ENCODE measurements at places on chromosomes 11 and 22.

DNA sequence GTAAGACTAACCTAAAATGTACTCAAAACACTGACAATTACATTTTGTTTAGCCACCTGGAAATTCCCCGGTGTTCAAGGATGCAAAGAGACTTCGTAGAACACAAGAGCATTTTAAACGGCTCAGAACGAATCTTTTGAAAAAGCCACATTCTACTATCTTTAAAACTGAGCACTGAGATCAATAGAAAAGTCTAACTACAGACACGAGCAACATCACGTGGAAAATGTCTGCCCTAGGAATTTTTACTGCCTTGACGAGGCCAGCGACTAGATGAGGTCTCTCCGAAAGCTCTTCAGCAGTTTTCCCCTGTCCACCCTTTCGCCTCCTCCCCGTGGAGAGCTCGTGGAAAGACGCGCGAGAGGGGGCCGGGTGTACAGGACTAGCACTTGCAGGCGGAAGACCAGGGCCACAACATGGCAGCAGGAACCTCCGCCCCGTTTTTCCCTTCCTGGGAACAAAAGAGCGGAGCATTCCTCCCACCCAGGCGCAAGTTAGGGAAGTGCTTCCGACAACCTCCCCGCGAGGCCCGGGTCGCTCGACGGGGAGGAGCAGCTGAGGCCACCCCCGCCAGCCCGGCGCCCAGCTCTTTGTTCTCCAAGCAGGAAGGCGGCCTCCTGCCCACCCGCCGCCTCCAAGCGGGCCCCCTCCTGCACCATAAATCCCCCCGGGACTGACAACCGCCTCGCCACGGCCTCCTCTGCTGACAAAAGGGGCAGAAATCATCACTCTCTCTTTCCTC lies 1.1 kb downstream of the EIF4G2 start:
- peak; percentile 27 for DNase-seq

- no peak for DNase-seq
Measured at GRCh38 chr11:13315517-13316432, 38.2 kb downstream of the BMAL1 start.

DNA sequence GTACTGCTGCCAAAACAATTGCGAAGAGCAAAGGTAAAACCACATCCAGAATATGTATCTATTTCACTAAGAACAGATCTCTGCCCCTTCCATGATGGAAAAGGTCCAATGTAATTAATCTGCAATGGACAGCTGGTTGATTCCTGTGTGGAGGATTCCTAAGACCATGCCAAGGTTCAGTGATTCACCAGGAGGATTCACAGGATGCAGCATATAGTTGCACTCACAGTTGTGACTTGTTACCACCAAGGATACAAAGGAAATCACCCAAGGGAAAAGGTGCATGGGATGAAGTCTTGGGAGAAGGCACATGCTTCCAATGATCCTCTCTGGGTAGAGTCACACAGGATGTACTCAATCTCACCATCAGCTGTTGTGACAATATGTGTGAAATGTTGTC lies 35.1 kb upstream of the CUL5 start:
- no peak for DNase-seq

GRCh38 chr11:111550258-111550657 lies 9.7 kb downstream of the LAYN start:
- no peak for DNase-seq

- no peak for DNase-seq
Measured at GRCh38 chr11:103585401-103585800, 451.0 kb upstream of the DDI1 start.

DNA sequence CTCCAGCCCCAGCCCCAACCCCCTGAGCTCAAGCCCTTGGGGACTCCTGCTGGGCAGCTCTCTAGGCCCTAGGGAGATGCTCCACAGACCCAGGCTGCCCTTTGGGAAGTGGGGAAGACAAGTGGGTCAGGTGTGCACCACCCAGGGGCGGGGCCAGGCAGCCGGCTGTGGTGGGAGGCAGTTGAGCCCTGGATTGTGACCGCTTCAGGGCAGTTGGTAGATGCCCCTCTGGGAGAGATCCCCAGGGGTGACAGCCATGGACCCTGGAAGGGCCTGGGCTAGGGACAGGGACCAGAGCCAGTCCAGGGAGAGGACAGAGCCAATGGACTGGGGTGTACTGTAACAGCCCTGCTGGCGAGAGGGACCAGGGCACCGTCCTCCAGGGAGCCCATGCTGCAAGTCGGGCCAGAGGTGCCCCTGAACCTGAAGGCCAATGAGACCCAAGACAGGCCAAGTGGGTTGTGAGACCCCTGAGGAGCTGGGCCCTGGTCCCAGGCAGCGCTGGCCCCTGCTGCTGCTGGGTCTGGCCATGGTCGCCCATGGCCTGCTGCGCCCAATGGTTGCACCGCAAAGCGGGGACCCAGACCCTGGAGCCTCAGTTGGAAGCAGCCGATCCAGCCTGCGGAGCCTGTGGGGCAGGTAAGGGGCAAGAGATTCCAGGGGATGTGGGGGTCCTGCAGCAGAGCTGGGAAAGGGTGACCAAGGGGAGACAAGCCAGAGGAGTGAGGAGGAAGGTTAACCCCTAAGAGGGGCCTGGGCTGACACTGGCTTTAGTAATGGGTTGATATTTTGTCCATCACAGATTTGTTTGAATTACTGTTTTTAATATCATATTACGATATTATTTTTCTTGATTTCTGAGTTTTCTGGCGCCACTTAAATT lies at the start of gene IGLL5:
IGLL5 (plus strand) TSS at position 196 of the 883 bp plus-strand sequence; CDS start at position 434, 238 bp downstream.
- peak; percentile 79 for DNase-seq

- DNase-seq: no peak
Measured at GRCh38 chr11:108606495-108607160, 13.1 kb upstream of the EXPH5 start.

GRCh38 chr11:70378506-70379134 lies 19.7 kb upstream of the CTTN start:
- no peak for DNase-seq

DNA sequence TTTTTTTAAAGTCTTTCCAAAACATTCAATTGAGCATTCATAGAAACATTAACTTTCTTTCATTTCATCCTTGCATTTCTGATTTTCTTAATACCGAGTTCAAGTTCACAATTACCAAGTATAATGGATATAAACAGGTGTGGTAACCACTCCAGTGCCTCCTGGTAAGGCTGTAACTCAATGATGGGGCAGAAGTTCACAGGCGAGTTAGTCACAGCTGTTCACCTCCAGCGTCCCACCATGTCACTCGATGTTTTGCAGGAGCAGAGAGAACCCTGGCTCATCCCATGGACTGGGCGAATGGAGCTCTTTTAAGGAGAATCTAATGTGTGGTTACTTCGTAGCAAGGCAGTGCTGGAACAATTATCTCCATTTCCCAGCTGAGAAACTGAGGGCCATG lies 94.4 kb upstream of the ALX4 start:
- no peak for DNase-seq

DNA sequence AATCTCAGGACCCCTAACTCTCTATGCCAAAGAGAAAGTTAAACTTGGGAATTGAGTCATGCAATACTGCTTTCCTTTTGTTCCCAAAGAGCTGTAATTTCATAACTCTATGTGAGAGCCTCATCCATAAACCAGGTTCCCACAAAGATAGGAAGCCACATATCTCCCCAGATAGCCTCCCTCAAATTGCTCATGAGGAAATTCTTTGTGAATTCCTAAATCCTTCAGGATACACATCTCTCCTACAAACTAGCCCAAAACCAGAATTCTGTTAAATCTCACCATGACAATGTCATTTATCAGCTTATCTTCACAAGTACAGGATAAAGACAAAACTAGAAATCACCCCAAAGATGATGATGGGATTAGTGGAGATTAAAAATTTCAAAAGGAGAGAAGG lies 4.7 kb upstream of the NXPE2 start:
- no peak for DNase-seq

- DNase-seq: no peak
Measured at GRCh38 chr11:119717839-119718534, 11.0 kb downstream of the NECTIN1 start.

DNA sequence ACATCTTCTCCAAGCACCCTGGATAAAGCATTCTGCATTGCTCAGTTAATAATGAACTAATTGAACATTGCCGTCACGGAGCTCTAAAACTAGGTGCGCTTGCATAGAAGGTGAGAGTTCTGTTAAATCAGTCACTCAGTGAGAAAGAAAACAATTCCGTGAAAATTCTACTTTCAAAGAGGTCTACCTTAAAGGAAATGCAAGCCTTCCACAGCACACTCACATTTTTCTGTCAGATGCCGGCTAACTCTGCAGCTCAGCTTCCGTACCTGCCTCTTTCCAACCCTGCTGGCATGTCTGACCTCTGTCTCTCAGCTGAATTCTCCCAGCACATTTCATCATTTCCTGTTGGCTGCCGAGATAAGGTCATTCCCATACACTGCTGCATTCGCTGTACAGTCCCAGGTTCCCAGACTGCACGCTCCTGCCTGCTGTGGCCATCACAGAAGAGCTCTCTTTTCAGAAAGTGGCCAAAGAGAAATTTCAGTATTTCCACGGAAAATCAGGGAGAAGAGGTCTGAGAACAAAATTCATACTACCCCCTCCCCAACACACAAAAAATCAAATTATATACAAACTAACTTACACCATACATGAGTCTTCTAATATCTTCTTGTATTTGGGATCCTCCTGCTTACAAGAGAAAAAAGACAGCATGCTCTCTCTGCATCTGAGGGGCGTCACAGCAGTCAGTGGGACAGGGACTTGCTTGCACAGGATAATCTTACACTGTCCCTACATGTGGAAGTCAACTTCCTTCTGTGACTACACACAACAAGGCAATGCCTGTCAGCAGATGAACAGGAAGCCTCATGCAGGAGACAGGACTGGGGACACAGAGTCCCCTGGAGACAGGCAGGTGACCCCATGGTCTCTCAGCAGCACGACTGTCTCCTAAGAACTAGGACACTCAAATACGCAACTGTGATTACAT lies 55.1 kb downstream of the PACSIN2 start:
- no peak for DNase-seq

GRCh38 chr11:100823360-100823759 lies 136.3 kb downstream of the ARHGAP42 start:
- no peak for DNase-seq

- DNase-seq: no peak
Measured at GRCh38 chr11:110793556-110793955, 81.3 kb upstream of the ARHGAP20 start.

Measured in MM.1S (cell line).